Neural progenitor cell (in vitro differentiated cells): ENCODE measurements at places on chromosomes 7 and 10. TPM values are rescaled to one million over a fixed set of nuclear protein-coding genes. Genes with fewer than 3 reads are reported as not detected.

Gene PSD
- 0.09 and 2.8 TPM in 2 replicates for total RNA-seq

Gene TSPAN13
- total RNA-seq, result 25.6 and 41.2 TPM in 2 replicates

- DNase-seq, result no peak
These were observed 1.6 kb upstream of the CASD1 start for GRCh38 chr7:94507962-94508361.

DNA sequence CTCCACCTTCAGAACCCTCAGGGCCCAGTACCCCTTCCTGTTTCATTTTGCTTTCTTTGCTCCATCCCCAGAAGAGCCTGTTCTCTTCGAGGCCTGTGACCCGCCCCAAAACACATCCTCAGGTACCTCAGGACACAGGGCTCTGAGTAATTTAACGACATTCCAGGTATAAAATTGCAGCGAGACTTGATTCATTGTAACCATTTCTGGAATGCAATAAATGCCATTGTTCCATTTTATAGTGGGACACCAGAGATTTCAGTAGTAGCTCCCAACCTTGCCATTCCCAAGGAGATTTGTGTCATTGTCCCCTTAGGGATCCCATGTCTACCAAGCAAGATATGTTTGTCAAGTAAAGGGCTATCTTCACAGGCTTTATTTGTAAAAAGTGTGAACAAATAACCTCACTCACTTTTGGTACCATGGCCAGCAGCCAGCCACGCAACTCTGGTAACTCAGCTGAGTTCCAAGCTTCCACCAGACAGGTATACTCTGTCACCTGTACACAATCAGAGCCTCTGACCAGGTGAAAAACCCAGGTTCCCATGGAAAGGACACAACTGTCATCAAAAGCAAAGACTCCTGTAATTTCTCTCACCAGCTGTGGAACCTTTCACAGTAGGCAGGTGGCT lies 441.3 kb downstream of the PLXNA4 start:
- no peak for DNase-seq

DNA sequence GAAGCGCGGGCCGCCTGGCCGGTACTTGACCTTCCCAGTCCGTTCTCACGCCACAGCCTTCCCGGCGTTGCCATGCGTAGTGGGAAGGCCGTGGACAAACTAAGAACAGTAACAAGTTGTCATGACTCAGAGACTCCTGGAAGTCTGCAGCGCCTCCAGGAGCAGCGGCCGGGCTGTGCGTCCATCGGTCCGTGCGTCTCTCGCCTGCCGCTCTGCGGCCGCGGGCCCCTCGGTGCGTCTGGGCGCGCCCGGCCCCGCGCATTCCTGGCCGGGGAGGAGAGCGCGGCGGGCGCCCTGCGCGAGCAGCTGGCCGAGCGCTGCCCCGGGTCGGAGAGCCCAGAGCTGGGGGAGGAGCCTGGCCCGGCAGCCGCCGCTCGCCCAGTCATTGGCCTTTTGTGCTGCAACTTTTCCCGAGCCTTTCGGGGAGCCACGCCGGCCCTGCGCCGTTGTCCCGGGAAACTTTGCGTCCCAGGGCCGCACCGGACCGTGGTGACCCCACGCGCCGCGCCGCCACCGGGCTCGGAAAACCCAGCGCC lies 123.7 kb downstream of the TACC2 start:
- peak; percentile 93 for DNase-seq

DNA sequence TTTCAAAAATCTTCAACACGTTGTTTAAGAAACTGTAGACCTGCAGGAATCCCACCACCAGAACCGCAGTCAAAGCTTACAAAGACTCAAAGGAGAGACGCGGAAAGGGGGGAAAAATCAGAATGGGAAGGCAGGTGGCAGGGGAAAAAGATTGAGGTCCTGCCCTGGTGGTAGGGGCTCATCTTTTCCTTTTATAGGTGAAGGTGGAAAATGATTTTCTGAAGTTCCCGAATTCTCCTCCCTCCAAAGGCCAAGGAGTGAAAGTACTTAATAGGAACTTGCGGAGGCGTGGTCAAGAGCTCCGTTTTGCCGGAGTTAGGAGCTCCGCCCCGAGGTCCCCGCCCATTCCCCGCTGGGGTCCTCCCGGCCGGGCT lies 724 bp downstream of the BBIP1 start:
- DNase-seq, result peak; percentile 98

GRCh38 chr7:99740573-99741440 lies 5.8 kb upstream of the CYP3A7 start:
- DNase-seq, result no peak

DNA sequence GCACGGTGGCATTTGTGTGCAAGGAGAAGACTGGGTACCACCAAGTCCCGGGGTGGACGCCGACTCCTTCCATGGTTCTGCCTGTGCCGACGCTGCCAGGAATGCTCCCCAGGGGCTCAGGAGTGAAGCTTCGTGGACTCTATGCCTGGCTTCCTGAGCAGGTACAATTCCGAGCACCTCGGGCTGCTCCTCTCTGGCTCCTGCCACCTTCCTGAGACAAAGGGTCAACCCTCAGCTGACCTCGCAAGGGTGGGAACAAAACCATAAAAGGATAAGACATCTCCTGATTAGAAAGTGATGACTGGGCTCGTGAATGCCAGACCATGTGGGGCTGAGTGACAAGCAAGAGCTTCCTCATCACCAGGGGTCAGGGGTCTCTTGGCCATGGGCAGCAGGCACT lies 31.8 kb downstream of the CALML3 start:
- no peak for DNase-seq
